ENCODE measurements at places on chromosomes 4 and X.

DNA sequence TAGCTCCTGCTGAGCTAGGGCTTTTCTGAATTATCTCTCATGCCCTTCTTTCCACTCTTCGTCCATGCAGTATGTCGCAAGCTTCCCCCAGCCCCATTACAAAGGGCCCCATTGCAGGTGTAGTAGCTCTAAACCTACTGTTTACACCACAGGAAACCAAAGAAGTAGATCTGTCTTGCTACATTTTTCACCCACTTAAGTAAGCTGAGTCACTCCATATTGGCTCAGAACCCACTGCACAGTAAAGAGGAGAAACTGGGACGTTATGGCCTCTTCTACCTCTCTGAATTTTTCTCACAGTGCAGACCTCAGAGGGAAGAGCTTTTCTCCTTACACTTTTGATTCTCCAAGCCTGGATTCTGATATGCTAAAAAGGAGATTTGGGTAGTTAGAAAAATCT is 200.2 kb downstream of the SMARCA1 start:
- no peak for DNase-seq

GRCh38 chr4:110124711-110125110 is 73.7 kb downstream of the ELOVL6 start:
- no peak for DNase-seq

DNA sequence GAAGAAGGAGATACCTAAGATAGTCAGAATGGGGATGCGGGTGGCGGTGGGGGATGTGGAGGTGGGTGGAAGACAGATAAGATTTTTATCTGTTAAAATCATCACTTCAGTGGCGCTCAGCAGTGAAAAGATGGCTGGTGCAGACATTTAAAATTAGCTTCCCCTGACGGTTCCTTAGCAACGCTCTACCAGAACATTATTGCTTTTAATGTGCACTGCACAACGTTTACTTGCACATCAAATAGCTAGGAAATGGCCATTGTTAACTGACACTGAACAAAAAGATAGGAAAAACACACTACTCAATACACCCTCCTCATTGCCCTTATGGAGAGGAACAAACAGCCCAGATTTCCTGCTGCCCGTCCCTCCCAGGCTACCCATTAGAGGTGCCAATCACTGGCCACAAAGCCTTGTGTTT is 61.0 kb upstream of the FTHL17 start:
- no peak for DNase-seq

- DNase-seq, result no peak
Observed at GRCh38 chrX:134074151-134074550, 88.8 kb upstream of the GPC3 start.

DNA sequence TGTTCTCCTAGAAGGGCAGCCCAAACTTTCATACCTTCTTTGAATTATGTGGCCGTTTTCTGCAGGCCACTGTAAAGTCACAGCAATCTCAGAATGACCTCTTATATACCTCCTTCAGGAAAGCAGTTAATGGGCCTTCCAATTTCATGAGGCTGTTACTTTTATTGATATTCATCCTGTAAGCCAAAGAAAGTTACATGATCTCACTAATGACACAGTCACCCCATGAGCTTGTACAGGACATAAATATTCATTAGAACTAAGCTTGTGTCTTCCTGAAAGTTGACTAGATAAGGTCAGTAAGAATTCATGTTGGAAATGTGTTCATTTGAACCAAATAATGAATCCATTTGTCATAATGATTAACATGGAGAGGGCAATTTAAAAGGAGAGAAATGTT is 283.1 kb upstream of the NWD2 start:
- DNase-seq, result no peak

GRCh38 chrX:81215685-81216084 is 13.8 kb downstream of the SH3BGRL start:
- no peak for DNase-seq

- DNase-seq, result no peak
Observed at GRCh38 chr4:180567080-180567479, 1676.1 kb upstream of the TENM3 start.

DNA sequence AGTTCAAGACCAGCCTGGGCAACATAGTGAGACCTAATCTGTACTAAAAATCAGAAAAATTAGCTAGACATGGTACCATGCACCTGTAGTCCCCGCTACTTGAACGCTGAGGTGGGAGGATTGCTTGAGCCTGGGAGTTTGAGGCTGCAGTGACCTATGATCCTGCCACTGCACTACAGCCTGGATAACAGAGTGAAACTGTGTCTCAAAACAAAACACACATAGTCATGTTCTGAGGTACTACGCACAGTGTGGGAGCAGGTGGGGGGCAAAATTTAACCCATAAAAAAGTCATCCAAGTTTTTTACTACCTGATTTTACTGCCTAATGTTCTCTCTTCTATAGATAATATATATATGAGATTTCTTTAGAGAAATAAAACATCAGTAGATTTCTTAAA is 28.4 kb downstream of the HSPA4L start:
- no peak for DNase-seq

DNA sequence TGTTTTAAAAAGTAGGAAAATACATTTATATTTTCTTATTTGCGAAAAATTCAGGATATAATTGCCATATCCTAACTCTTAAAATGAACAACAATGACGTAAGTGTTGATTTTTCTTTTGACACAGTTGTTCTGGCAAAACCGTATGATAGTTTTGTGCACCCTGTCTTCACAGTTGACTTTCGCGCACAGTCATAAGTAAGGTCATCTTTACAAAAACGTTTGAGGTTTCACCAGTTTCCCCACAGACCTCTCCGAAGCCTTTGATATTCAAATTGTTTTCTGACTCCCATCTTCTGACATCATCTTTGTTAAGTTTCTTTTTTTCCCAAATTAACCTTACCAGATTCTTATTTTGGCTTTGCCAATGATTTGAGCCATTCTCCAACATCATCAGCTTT is 48.1 kb upstream of the ATXN3L start:
- DNase-seq, result no peak

- DNase-seq, result no peak
Observed at GRCh38 chr4:184849185-184849584, 23.4 kb upstream of the ACSL1 start.

DNA sequence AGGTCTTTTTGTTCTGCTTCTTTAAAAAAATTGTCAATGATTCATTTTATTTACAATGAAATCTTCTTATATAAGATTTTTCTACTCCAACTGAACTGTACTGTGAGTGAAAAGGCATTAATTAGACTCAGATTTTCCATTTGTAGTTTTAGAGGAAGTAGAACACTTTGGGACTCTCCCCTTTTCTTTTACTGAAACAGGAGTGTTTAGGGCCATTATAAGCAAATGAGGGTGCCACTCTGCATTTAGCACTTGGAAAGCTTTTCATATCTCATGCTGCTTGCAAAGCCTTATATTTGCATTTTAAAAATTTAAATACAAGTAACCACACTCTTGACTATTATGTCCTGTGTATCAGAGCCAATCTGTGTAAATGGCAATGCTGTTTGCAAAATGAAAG is 584.3 kb downstream of the KLHL13 start:
- DNase-seq, result no peak

- no peak for DNase-seq
Observed at GRCh38 chrX:40495659-40496058, 85.1 kb upstream of the ATP6AP2 start.

- peak; percentile 2 for DNase-seq
Observed at GRCh38 chrX:149641835-149642234, 10.2 kb upstream of the TMEM185A start.

- no peak for DNase-seq
Observed at GRCh38 chr4:155085843-155086530, 122.4 kb upstream of the NPY2R start.

GRCh38 chrX:15033917-15034316 is 160.7 kb downstream of the MOSPD2 start:
- DNase-seq, result no peak

DNA sequence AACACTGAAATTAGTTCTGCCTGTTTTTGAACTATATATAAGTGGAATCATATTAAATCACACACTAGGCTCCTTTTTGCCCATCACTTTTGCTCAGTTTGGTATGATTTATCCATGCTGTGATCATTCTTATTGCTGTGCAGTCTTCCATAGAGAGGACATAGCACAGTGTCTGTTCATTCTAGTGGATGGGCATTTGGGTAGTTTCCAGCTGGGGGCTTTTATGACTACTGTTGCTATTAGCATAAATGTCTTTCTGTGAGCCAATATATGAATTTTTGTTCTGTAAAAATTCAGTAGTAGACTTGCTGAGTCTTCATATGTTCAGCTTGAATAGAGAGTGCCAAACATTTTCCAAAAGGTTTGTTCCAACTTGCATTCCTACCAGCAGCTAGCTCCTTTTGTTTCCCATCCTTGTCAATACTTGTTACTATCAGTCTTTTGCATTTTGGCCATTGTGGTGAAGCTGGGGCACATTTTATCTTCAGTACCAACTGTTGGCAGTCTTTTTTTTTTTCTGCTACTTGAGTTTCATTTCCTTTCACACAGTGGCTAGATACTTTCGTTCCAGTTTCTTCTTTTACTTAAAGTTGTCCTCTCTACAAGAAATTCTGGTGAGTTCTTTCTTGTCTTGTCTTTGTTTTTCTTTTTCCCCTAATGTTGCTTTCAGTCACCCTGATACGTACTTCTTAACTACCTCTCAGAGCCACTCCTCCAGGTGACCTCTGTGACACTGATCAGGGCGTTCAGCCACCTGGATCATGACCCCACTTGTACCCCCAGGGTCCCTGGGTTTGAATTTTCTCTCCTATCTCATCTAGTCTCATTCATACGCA is 87.0 kb downstream of the ANXA3 start:
- no peak for DNase-seq

DNA sequence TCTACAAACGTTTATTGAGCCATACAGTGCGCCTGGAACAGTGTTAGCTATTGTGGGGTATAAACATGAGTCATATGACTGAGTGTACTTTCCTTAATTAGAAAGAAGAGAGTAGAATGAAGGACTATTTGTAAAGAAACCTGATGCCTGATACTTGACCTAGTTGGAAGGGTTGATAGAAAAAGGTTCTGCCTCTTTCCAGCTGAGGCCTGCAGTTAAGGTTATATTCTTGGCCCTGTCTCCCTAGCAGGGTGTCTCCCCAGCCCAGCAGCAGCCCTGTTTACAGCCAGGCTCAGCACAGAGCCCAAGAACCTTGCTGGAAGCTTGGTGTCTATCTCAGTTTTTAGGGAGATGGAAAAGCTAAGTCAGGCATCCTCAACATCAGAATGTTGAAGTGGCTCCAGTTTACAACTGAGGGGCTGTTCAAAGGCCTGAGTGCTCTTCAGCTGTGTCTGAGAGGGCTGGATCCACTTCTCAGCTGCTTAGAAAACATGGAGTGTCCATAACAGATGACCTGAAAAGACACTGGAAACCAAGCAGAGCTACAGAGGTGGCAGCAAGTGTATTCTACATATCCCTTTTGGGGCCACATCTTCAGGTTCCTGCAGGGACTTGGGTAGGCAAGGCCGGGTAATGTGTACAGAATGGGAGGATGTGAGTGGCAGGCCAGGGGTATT is 21.6 kb downstream of the NYX start:
- DNase-seq, result peak; percentile 41

- no peak for DNase-seq
Observed at GRCh38 chr4:80594701-80595100, 259.2 kb downstream of the CFAP299 start.

DNA sequence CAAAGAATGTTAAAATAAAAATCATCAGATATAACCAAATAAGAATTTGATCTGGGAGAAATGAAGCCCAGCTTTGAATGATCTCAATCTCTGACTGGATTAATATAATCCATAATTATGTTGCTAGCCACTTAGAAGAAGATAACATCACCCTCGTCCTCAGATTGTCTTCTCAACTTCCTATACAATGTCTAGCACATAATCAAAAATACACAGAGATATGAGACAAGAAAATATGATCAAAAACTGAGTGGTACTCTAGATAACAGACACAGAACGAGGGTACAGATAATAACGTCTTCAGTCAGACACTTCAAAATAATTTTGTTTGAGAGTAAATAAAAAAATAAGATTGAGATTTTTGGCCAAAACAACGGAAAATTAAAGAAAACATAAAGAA is 47.1 kb downstream of the EVC2 start:
- no peak for DNase-seq

DNA sequence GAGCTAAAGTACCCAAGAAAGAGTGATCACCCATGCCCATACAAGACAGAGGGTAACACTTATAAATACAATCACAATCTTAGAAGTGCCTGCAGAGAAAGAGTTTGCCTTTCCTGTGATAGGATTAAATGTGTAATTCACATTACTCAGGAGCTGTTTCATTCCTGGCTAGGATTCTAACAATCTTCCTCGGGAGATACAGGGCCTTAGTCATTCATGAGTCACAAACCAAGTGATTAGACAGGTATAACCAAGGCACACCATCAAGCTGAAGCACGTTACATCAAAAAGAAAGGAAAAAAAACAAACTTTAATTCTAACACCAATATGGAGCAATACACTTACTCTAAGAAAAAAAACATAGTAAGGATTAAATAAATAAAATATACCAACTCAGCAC is 14.9 kb downstream of the ABCG2 start:
- no peak for DNase-seq

GRCh38 chr4:125432078-125432477 is 117.3 kb downstream of the FAT4 start:
- no peak for DNase-seq

DNA sequence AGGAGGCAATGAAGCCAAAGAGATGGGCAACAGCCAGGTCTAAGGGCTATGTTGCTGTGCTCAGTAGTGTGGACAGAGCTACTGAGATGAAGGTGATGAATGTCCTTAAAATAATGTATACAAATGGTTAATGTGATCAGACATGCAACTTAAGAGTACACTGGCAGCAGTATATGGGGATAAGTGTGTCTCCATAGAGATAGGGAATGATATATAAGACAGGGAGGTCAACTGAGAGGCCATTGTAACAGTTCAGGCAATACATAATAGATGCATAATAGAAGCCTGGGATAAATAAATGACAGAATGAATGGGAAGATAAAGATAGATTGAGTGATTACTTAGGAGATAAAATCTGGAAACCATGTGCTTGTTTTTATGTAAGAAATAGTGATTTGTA is 250.0 kb downstream of the CFAP299 start:
- DNase-seq, result no peak

DNA sequence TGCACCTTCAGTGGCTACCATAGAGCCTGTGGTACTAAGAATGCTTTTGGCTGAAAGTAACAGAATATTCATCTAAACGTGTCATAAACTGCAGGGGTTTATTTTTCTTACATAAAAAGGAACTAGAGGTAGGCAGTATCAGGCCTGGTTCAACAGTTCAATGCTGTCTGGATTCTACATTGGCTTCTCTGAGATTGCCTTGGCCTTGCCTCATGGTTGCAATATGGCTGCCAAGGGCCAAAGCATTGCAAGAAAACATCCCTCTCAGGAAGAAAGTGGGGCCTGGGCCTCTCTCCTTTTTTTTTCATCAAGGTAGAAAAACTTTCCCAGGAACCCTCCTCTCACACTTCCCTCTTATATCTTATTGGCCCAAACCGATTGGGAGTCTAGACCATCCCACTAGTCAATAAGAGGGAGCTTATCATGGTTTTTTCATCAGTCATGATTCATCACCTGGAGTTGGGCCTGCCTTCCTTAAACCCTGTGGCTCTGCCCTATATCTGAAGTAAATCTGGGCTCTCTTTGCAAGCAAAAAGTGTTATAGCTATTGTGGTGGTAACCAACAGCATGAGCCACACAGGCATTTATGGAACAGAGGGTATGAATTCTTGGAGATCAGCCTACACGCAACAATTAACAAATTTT is 1.8 kb upstream of the DOCK11 start:
- no peak for DNase-seq
